ENCODE measurements at places on chromosomes 13 and 19.

DNA sequence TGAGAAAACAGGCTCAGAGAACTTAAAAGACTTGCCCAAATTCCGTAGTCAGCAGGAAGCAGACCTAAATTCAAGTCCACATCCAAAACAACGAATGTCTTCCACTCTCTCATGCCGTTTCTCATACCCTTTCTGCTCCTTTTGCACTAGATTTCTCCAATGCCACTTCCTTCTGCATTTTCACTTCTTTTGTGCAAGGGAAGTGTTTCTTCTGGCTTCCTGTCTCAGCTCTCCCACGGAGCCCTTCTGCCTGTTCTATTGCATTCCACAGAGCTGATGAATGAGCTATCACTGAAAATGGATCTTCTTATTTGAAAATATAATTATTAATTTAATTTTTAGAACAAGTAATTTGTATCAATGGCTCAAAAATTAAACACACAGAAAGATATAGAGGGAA is 56.1 kb upstream of the STK24 start:
- DNase-seq = no peak

- no peak for DNase-seq
Measured at GRCh38 chr19:31903979-31904378, 441.4 kb upstream of the ZNF507 start.

- peak; percentile 57 for DNase-seq
Measured at GRCh38 chr19:56066152-56067023, 54.7 kb downstream of the ZNF787 start.

- DNase-seq = no peak
Measured at GRCh38 chr13:107138486-107138885, 570.5 kb upstream of the ARGLU1 start.

DNA sequence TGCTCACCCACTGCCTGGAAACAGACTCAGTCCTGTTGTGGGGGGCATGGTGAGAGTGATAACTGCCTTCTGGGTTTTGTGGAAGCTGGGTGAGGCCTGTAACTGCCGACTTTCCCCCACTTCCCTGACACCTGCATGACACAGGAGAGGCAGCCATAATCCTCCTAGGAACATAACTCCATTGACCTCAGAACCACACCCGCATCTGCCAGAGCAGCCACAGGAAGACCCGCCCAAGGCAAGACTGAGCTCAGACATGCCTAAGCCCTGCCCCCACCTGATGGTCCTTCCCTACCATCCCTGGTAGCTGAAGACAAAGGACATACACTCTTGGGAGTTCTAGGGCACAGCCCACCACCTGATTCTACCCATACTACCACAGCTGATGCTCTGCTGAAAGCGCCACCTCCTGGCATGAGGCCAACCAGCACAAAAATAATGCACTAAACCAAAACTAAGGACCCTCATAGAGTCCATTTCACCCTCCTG is 326.7 kb downstream of the RBM26 start:
- DNase-seq = no peak

DNA sequence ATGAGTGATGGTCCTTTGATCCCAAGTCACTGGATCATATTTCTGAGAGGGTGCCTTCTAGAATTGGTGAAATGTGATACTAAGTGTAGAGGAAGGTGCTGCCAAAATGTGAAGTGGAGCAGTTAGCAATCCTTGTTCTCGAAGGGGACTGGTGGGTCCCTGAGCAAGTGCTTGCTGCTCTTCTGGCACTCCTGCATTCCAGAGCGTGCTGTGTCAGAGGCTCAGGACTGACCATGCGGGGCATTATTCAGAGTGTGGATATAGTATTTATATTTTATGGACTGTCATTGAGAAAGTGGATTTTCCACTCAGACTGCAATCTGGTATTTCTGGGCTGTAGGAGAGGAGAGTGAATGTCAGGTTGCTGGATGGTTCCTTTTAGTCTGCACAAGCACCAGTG is 152.6 kb upstream of the KL start:
- no peak for DNase-seq

DNA sequence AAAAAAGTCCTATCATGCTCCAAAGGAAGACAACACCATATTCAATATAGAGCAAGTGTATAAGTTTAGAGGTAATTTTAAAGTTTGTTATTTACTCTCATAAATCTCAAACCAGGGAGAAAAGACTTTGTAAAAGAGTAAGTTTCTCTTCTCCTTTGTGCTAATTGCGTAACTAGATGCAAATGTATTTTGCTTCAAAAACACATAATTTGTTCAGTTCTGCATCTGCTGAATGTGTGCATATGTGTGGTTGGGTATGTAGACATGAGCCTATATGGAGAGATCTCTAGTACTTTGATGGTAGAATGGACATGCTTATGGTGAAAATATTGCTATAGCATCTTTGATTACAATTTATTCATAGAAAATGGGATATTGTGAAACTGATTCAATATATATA is 17.8 kb upstream of the MIR17HG start:
- DNase-seq = no peak

DNA sequence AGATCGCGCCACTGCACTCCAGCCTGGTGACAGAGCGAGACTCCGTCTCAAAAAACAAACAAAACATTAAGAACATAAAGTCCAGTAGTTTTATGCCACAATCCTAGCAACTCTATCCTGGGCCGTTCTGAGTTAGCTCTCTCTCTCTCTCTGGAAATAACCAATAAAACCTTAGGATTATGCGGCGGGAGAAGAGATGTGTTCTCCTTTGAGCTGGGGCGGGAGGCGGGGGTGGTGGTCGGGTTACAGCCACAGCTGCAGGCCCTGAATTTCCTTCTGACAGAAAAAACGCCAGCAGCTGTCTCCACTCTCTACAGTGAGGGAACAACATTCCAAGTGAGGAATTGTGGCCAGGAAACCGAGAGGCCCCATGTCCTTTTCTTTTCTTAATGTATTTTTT is 9.1 kb upstream of the PNMA8A start:
- no peak for DNase-seq

DNA sequence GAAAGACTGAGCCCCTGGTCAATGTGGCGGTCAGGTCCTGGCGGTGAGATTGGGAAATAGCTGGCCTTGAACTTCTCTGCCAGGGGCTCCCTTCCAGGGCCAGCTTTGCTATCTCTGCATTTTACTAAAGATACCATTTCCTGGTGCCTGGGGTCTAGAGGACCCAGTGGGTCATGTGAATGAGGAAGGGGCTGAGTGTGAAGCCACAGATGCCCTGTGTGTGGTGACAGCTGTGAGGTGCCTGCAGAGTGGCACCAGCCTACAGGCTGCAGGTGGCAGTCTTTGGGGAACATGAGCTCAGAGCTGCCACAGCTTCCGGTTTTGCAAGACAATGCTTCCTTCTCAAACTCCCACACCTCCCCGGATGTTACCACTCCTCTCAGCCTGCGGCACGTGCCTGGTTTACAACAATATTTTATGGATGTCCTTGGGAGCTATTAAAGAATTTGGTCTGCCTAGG is 5.2 kb upstream of the MLNR start:
- peak; percentile 42 for DNase-seq

- DNase-seq = no peak
Measured at GRCh38 chr13:75724752-75725517, 88.8 kb downstream of the LMO7 start.

DNA sequence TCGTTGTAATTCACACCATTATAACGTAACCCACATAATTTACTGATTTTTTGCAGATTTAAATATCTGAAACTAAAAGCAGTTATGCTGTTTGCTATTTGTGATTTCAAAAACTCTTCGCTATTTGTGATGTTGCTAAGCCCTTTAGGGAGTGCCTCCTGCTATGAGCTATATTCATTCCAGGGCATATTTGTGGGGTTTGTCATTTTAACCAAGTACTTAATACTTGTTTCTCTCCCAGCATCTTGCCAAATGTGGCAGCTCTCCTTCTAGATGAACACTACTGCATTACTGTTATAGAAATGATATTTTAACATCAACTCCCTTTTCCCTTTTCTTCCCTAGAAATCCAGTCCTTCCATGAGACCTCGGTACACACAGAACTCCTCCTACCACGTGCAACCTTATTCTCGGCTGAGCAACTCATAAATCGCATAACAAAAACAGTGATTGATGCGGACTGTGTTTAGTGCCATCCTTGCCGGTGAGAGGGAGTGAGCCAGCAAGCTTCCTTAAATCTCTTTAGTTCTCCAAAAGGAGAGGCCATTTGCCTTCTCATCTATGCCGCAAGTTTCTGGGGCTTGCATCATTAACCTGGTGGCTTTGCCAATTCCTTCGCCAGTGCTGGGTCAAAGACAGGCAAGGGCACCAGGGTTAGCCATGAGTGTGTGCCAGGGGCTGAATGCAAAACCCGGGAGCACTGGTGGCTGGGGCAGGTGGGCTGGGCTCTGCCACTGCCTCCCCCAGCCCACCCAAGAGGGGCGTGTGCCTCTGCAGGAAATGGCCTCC is 33.4 kb downstream of the RFX2 start:
- no peak for DNase-seq

GRCh38 chr13:102774591-102775520 is 1.3 kb upstream of the TEX30 start:
- no peak for DNase-seq

DNA sequence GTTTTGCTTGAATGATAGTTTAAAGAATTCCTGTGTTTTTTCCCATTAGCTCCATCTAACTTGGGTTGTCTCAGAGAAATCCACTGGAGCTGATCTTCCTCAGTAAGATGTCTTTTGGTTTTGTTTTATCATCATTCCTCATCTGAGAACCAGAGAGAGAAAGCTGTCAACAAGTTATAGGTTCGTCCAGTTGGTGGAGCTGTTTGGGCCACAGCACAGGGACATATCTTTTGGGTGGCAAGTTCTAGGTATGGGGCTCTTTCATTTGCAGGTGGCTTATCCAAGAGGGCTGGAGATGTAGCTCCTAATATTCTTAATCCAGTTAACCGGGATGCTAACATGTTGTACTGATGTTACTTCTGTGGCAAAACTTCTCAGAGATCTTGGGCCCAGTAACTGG is 174.2 kb downstream of the KCNRG start:
- peak; percentile 14 for DNase-seq

GRCh38 chr13:97502181-97502580 is 68.2 kb downstream of the RAP2A start:
- no peak for DNase-seq

DNA sequence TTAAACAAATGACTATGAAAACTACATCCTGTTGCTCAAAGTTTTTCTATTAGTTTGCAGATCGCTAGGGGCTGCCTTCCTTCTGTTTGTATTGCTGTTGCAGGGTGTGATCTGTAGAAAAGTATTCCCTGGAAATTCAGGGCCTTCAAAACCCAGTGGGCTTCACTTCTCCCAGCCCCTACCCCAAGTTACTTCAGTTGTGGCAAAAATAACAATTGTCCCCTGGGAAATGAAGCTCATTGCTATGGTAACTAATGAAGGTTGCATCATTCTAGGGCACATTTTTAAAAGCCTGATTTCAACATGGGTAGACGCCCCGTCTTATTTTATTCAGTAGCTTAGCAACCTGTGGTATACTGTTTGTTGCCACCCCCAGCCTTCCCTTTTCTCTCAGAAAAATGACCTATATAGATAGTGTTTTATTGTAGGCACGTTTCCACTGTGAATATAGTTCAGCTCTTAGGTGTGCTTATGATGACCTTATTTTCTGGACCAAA is 60.9 kb downstream of the WDFY2 start:
- DNase-seq = peak; percentile 87

DNA sequence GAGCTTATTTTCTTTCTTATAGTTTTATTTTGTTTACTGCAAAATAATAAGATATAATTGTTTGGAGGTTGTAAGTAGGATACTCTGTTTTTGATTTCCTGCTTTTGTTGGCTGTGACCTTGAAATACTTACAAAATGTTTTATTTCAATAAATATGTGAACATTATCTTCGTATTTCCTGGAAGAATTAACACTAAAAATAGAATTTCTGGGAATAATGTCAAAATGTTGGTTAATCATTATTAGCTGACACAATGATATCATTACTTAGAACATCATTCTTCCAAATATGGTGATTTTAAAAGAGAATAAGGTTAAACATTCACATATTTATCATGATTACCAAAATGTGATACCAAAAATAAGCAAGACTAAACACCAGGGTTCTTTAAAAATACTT is 1148.6 kb upstream of the PRR20A start:
- DNase-seq = no peak

GRCh38 chr19:17183858-17184321 is 31.3 kb upstream of the USE1 start:
- DNase-seq = peak; percentile 19

DNA sequence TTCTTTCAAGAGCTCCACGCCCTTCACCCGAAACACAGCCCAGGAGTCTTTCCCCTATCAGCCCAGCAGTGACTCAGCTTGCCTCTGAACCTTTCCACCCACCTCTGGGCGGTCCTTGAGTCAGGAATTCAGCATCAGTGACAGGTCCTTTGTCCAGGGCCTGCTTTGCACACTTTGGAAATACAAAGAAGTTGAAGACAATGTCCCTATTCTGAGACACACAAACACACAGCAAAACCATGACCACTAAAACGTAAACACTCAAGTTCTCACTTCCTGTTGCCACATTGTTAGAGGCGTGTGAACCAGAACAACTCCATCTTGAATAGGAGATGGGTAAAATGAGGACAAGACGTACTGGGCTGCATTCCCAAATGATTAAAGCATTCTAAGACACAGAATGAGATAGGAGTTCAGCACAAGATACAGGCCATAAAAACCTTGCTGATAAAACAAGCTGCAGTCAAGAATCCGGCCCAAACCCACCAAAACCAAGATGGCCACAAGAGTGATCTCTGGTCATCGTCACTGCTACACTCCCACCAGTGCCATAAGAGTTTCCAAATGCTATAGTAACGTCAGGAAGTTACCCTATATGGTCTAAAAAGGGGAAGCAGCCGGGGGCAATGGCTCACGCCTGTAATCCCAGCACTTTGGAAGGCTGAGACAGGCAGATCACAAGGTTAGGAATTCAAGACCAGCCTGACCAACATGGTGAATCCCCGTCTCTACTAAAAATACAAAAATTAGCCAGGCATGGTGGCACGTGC is 49.2 kb upstream of the ATP12A start:
- DNase-seq = no peak

DNA sequence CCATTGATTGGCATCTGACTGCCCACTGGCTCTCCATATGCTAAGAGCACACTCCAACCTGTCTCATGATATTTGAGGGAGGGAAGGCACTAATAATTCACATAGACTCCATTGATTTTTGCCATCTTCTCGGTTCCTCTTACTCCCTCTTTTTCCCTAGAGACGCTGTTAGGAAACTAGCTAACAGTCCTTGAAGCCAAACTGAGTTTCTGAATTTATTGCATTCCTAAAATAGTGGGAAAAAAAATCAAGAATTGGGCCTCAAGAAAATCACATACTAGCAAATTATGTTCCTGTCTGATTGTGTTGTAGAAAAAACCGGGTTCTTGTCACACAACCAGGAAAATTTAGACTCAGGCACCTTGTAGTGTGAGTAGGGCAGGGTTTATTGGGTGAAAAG is 86.4 kb upstream of the SLC7A1 start:
- DNase-seq = no peak

GRCh38 chr13:55230570-55230908 is 1910.2 kb upstream of the PRR20A start:
- DNase-seq = no peak

DNA sequence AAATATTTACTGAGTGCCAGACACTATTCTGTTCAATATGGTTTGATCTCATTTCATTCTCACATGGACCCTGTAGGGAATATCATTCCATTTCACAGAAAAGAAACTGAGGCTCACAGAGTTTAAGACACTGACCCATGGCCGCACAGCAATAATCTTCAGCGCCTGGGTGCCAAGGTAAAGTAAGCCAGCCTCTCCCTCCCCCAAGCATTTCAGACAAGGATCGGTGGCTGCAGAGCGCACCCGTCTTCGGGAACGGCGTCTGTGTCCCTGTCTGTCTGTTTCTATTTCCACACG is 4.3 kb upstream of the PDE4A start:
- no peak for DNase-seq
